ENCODE measurements at places on chromosomes 4 and X.

DNA sequence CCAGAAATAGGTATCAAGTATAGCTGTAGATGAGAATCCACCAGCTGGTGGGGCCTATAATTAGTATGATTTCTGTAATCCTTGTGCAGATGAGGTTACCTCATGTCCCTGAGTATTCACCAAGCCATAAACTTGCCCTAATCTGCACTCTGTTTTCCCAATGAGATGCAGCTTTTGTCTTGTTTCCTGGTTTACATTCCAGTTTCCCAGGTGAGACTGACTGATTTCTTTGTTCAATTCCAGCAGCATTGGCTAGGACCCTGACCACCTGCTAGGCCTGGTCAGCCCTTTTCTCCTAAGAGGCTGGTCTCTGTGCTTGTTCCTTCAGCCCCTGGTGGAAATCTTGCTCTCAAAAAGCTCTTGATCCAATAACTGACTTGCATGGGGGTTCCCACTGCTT, 44.6 kb downstream of the GABRB1 start:
- no peak for DNase-seq

DNA sequence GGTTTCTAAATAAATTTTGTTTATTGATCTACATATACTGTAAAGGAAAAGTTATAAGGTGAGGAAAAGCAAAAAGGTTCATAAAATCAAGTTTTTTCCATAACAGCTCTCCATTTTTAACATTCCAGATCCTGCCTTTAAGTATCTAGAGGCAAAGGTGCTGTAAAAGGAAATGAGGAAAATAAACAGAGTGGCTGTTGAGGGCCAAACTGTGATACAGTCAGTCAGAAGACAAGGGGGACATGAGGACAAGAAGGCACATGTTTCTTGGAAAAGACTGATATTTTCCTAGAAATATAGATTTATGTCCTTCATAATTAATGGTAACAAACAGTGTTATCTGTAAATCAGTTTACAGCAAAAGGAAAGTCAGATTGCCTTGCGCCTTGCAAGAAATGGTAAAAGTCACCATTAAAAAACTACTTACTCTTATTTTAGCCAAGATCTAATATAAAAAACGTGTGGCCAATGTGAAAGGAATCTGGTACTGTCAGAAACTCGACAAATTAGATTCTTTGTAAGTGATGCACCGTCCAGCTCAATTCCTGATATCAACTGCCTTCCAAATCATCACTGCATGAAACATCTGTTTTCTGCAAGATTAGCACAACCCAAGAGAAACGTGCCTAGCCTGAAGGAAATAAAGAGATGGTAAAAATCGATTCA, 34.0 kb upstream of the VEGFD start:
- no peak for DNase-seq

DNA sequence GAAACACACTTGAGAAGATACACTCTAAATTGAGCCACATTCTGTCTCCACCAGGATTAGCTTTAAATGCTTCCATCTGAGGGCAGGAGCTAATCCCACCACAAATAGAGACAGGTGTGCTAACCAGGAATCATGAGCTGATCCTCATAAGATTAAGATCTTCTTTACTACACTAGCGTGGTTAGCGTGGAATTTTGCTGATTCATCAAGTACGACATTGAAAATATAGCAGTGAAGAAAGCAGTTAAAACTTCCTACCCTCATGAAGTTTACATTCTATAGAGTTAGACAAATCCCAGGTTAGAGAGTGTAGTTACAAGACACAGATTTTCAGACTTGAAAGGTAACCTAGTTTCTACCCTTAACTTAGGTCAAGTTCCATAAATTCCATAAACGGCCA, 5.3 kb upstream of the APELA start:
- no peak for DNase-seq

DNA sequence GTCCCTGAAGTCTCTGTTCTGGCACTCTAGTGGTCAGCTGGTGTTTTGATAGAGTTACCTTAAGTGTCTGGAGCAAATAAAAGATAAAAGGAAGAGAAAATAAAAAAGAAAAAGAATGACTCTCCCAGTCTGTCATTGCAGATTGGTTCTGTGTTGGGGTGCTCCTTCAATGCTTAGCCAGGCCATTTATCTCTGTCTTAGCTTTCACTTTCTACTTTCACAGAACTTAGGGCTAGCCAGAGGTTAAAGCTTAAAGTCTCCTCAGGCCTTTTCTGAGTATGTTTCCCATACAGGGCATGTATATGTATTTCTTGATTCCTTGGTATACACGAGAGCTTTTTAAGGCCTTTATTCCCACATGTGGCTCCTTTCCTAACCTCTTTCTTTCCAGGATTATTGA, 83.1 kb upstream of the TEX13D start:
- no peak for DNase-seq

DNA sequence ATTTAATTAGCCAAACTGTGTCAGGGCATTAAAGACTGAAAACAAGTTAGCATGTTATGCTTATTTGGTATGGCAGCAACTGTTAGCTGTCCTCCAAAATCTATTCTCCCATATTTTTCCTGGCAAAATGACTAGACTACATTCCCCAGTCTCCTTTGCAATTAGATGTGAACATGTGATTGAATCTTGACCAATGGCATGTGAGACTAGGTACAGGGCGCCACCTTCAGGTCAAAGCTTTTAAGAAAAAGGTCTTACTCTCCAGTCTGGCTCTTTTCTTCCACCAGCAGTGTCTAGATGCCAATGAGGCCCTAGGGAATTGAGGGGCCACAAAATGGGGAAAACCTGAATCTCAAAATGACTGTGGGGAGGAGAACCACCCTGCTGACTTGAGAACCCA, 408.2 kb downstream of the SMARCA1 start:
- peak; percentile 57 for DNase-seq

- no peak for DNase-seq
Observed at GRCh38 chrX:103911236-103911635, 51.2 kb upstream of the TMSB15B start.

DNA sequence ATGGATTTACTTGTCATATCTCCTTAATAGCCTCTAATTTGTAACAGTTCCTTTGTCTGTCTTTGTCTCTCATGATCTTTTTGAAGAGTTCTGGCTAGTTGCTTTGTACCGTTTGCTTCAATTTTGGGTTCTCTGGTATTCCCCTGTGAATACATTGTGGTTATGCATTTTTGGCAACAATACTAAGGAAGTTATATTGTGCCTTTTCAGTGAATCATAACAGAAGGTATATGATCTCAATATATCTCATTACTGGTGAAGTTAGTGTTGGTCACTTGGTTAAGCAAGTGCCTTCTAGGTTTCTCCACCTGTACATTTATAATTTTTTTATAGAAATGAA, 48.6 kb downstream of the DCLK2 start:
- no peak for DNase-seq

- no peak for DNase-seq
Observed at GRCh38 chr4:152634110-152634760, 45.6 kb downstream of the TMEM154 start.

- DNase-seq = no peak
Observed at GRCh38 chr4:1872870-1873269, 1.7 kb downstream of the NSD2 start.

GRCh38 chr4:123545667-123546572, 149.3 kb downstream of the SPRY1 start:
- no peak for DNase-seq

DNA sequence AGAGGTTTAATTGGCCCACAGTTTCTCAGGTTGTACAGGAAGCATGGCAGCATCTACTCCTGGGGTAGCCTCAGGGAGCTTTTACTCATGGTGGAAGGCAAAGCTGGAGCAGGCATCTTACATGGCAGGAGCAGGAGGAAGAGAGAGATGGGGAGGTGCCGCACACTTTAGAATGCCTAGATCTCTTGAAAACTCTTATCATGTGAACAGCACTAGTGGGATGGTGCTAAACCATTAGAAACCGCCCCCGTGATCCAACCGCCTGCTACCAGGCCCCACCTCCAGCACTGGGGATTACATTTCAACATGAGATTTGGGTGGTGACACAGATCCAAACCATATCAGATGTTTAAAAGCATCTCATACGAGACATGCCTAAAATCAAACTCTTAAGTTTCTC, 41.6 kb upstream of the SCOC start:
- no peak for DNase-seq

DNA sequence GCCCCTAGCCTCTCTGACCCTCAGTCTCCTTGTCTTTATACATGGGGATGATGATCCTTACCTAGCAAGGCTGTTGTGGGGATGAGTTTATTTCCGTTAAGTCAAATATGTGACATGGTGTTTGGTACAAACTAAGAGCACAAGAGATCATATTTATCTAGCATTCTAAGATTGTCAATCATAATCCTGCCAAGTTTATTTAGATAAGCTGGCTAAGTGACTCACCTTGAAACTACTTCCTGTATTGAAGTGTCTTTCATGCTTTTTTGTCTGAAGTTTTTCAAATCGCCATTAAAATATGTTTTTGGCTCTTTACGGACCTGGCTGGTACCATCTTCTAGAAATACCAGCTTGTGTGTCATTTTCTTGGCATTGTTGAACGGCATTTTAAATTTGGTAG, 30.7 kb downstream of the MAP7D3 start:
- DNase-seq = no peak

- DNase-seq = no peak
Observed at GRCh38 chrX:64977830-64978229, 1.6 kb upstream of the ZC4H2 start.

DNA sequence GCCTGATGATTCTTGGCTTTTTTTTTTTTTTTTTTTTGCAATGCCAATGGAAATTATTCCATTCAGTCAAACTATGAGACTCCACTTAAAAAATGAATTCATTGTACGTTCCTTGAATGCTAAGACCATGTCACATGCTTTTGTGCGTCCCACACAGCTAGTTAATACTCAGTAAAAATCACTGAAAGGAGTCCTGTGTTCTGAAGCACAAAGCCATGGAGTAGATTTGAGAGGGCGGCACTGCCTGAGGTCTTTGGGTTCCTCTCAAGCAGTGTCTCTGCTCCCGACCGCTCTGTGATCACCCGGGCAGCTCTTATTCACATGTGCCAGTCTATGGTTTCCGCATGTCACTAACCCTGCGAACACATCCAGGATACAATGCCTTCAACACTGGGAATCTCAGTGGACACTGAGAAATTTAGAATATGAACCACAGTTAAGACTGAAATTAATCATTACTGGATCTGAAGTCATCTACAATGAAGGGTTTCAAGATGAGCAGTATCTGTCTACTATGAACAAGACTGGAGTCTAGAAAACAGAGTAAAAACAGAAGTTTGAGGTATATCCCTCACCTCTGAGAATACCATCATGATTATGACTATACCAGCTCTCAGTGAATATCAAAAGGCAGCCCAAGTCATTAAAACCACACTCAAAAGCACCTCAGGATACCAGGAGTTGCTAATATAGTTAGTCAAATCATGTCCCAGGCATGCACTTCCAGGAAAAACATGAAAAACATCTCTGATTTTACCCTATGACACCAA, 193.0 kb downstream of the MGST2 start:
- DNase-seq = no peak

GRCh38 chr4:7582313-7583097, 147.8 kb upstream of the PSAPL1 start:
- peak; percentile 48 for DNase-seq

DNA sequence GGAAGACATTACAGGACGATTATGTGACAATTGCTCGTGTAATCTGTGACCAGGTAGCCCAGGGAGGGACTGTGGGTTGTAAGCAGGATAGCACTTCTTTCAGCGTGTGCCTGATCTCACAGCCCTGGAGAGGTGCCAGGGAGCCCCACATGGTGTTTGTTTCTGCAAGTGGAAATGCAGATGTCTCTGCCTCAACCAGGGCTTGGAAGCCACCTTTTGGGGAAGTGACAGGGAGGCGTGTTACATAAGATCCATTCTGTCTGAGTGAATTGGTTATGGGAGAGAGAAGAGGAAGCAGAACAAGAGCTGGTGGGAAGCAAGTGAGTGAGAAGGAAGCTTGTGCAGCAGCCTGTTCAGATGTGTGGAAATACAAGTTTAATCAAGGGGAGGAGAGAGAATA, 104.5 kb upstream of the GATB start:
- no peak for DNase-seq

DNA sequence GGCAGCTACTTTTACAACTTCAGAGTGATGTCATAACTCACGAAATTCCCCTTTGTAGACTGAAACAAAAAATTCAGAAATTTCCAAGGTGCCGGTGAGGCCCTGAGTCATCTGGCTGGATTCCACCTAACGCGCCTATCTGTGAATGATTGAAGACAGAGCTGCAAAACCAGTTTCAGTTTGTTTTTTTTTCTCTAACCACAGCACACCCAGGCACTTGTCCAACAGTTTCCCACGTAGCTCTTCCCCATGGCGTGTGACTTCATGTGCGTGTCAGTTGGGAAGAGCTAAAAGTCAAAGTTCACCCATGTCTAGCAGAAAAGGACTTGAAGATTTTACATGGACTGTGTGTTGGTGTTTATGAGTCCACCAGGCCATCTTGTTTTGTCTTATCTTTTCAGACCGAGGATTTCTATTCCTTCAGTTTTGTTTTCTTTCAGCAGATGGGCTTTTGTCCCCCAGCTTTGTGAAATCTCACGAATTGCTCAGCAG, 16.4 kb downstream of the TCEANC start:
- DNase-seq = peak; percentile 7

DNA sequence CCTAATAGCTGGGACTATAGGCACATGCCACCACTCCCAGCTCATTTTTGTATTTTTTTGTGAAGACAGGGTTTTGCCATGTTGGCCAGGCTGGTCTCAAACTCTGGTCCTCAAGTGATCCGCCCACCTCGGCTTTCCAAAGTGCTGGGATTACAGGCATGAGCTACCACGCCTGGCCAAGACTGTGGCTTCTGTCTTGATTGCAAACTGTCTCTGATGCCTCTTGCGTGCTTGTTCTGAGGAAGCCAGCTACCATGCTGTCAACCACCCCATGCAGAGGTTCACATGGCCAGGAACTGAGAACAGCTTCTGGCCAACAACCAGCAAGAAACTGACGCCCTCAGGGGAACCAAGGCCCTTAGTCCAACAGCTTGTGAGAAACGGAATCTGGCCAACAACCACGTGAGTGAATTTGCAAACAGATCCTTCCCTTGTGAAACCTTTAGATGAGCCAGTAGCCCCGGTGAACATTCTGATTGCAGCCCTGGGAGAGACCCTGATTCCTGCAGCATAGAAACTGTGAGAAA, 71.2 kb downstream of the SUPT20HL2 start:
- DNase-seq = no peak

GRCh38 chr4:39025552-39026085, 6.6 kb downstream of the TMEM156 start:
- DNase-seq = no peak

DNA sequence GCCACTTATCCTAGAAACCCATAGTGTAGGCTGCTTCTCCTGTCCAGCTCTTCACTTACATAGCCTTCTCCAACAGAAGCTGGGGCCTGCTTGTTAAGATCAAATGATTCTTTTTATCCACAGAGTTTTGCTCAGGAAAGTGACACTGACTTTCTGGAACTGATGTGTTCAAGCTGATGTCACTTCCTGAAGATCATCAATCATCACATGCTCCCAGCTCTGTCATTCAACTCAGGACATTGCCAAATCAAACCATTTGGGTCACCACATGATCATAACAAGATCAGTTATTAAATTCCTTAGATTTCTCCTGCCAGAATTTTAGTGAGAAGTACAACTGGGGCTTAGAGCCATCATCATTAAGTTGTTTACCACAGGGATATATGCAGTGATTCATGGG, 39.4 kb downstream of the GLRA3 start:
- no peak for DNase-seq

GRCh38 chr4:104818579-104818978, 323.9 kb upstream of the CXXC4 start:
- no peak for DNase-seq
